ENCODE measurements at places on chromosomes 1 and 21.

DNA sequence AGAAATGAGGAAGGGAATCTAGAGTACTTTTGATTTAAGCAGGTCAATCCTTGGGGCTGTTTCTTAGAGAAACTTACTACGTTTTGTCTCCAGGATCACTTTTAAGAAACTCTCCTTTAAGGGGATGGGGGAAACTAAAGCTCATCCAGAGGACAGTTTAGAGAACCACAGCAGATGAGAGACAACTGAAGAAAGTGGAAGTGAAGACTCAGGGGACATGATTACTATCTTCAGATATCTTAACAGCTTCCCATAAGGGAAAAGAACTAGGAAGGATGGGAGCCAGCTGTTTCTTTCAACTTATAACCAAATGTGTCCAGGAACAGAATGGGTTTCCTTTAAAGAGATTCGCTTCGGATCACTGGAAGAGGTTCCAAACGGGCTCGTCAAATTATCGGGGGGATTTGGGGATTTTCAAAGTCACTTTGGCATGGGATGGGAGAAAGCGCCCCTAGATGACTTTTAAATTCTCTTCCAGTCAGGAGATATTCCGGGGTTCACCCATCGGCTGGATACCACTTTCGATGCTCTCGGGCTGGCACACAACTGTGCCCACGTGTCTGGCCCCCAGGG lies 1.2 kb downstream of the SCMH1 start:
- DNase-seq = no peak

- no peak for DNase-seq
These were observed 28.6 kb downstream of the UCK2 start for GRCh38 chr1:165856021-165856420.

DNA sequence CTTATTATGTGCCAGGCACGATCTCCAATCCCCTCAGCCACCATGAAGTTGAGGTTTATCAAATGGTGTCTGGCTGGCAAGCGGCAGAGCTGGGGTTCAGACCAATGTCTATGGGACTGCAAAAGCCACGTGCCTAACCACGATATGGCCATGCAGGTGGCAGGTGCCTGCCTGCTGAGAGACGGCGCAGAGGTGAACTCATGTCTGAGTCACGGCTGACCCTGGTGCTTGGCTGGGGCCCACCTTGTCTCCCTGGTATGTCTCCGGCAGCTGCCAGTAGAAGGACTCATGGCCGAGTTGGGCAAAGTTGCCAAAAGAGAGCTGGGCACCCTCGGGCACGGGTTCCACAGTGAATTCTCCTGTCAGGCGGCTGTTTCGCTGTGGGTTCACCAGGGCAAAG lies 59.9 kb downstream of the LDLRAD2 start:
- no peak for DNase-seq

DNA sequence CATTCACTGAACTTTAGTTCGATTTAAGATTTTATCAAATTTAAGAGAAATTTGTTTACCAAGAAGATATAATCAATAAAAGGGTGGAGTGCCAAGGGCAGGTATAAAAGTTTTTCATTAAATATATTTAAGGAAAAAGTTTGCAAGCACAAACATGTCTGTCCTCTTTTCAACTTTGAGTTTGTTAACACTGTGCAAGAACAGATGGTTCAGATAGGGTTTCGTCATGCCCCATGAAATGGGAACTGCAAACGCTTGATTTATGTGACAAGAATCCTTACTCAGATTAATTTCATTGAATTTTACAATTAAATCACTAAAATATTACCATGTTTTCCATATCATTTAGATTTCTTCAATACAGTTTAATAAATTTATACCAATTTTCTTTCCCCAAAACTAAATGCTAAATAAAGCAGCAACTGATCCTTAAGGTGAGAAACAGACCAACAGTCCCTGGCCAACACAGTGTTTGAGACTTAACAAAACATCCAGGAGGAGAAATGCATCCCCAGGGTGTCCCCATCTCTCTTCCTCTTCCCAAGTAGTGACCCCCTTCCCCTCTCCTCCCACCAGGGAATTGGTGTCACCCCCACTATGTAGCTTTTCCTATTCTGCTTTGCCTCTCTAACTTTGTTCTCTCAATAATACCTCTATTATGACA lies 292.9 kb downstream of the LTN1 start:
- no peak for DNase-seq

GRCh38 chr1:64745181-64745985 lies 508 bp downstream of the RAVER2 start:
- DNase-seq = no peak

GRCh38 chr1:116909512-116910378 lies at the start of gene PTGFRN:
Gene PTGFRN, plus strand, starts transcription at chr1:116909916. Its CDS starts 288 bp downstream, at chr1:116910204.
- no peak for DNase-seq

GRCh38 chr1:144551107-144551542 lies 41.6 kb upstream of the PPIAL4F start:
- no peak for DNase-seq

GRCh38 chr1:184945029-184945428 lies 29.3 kb downstream of the NIBAN1 start:
- no peak for DNase-seq

DNA sequence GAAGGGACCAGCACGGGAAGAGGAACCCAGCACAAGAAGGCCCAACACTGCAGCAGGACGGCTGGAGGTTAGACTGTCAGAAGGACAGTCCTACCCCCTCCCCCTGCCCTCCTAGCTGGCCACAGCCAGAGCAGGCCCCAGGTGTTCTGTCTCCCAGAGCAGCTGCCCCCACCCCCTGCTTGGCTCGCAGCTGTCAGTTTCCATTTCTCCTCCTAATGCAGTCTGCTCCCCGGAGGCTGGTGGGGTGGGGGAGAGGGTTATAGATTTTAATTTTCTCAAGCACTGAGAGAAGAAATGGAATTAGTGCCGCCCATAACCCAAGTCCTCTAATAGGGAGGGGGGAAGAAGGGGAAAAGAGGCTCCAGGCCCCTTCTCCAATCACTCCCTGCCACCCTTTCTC lies 13.0 kb upstream of the PEAR1 start:
- no peak for DNase-seq

- no peak for DNase-seq
These were observed 33.4 kb downstream of the TLR5 start for GRCh38 chr1:223109581-223110026.

- DNase-seq = no peak
These were observed 567.2 kb downstream of the NPHP4 start for GRCh38 chr1:5424802-5425703.

DNA sequence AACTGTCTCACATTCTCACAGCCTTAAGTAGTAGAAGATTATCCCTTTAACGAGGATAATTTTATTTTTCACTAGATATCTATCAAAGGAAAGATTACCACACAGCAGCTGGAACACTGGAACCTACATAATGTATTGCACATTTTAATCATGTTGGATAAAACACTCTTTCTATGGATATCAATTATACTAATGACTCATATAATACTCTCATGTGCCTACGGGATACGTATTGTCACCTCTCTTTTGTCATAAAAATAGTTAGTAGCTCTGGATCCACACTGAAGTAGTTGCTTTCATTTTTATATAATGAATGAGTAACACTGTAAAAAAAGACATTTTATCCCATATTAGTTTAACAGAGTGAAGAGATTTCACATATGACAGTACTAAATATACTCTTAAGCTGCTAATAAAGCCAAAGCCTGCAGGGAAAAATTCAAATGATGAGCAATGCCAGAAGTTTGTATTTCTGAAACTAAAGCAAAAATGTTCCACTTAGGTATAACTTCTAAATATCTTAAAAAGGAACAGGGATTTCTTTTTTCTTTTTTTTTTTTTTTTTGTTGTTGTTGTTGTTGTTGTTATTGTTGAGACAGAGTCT lies 408.7 kb upstream of the PKN2 start:
- DNase-seq = no peak

GRCh38 chr1:229896306-229896705 lies 170.7 kb upstream of the GALNT2 start:
- no peak for DNase-seq

DNA sequence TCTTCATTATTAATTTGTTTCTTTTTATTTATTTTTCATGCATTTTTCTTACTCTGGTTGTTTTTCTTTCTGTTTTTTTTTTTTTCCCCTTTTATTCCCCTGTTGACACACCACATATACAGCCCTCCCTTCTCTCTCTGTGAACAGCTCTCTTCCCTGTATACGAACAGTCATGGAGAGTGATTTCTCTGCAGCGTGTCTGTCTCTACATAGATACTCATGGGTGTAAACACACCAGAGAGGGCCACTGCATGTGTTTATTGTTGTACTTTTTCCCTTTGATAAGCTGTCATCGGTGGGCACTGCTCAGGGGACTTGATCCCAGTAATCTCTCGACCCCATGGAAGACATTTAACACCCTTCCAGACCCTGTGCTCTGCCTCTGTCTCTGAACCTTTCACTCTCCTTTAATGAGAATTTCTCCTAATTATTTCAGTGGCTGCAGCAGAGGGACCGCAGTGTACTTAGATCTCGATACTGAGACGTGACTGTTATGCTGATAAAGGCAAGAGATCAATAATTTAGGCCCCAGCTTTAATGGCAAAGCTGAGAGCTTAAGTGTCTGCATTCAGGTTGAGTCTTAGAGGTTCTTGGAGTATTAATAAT lies 113.1 kb downstream of the PBX1 start:
- DNase-seq = no peak

DNA sequence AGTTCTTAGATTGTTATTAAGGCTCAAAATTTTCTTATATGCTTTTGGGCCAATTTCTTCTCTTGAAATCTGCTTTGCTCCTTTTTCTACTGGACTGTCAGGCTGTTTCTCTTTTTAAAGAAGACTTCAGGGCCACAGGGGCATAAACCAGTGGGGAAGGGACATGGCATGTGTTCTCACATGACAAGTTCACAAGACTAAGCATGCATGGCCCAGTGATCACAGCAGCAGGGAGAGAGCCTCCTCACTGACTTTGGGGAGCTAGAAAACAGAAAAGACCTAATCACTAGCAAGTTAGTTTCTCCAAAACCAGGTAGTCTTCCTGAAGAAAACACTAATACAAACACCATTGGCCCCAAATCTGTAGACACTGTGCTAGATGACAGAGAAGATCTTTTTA lies 64.8 kb downstream of the RAB3GAP2 start:
- DNase-seq = no peak

GRCh38 chr21:43731476-43731875 lies 12.5 kb downstream of the PDXK start:
- DNase-seq = no peak

- no peak for DNase-seq
These were observed 10.7 kb downstream of the MED18 start for GRCh38 chr1:28339551-28339950.

DNA sequence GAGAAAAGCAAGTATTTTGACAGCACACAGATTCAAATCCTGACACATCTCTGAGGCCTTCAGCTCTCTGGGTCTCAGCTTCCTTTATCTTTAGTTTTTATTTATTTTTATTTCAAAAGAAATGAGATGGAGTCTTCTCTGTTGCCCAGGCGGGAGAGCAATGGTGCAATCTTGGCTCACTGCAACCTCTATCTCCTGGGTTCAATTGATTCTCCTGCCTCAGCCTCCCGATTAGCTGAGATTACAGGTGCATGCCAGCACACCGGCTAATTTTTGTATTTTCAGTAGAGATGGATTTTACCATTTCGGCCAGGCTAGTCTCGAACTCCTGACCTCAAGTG lies 19.1 kb upstream of the ATP2B4 start:
- DNase-seq = no peak

DNA sequence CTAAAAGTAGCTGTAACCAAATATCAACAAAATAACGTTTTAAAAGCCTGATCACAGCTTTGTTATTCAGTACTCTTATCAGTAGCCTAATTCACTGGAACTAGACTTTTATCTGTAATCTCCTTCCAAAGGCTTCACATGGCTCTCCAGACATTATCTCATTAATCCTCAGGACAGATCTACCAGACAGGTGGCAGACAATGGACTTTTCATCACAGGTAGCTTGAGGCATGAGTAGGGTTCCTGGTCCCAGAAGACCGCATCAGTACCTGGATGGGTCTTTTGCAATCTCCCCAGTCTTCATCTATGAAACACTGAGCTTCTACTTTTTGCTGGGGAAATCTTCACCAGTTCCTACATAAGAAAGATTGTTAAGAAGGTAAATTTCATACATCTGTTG lies 132.2 kb upstream of the FOXD3 start:
- no peak for DNase-seq

GRCh38 chr1:3172431-3173380 lies 103.7 kb downstream of the PRDM16 start:
- DNase-seq = no peak

DNA sequence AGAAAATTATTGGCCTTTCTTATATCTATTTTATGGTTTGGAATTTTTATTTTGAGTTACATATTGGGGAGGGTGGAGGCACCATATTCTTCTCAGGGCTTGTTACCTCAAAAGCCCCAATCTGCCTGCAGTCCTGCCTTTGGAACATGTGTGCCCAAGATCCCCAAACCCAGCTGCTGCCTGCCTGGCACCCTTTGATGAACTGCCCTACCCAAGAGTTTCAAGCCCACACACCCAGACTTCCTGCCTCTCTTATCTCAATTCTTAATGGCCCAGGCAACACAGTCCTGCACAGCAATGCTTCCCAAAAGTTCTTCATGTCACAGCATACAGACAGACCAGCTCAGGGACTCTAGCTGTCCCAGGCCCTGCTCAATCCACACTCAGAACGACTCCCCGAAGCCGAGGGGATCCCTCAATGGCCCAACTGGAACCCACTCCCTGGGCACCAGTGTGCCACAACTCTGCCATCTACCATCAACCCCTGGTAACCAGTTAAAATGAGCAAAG lies 19.2 kb downstream of the OLFML2B start:
- DNase-seq = no peak

DNA sequence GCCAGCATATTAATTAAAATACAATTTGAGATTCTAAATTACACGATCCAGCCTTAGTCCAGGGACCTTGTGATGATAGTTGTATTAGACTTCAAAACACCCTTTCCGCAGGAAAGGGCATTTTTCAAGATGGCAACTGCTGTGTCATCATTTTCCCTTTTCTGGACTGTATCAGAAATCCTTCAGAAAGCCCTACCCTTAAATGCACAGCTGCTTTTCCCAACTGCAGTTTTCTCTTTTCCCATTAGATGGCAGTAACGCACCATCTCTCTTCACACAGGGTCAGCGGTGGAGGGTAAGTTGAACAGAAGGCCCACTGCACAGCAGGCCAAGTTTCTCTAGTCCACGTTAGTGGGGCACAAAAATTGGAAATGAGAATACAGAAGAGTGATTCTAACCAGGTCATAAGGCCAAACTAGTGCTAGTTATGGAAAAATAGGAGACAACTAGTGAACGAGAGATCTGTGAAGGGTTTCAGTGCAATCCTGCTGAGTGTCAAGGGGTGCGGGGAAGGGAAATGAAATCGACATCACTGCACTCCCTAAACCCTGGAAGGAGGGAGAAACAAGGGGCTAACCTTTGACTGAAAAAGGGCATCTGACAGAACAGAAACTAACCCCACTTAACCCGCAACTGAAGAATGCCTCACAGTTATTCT lies 22.1 kb upstream of the TDRD10 start:
- peak; percentile 50 for DNase-seq

GRCh38 chr1:26335774-26336476 lies 18.0 kb downstream of the CRYBG2 start:
- no peak for DNase-seq

All from NCI-H524 treated with DMSO at 0.1 percent for 48 hours (cell line).